T-helper 2 cell (primary cell): ENCODE measurements at places on chromosomes 3 and 15.

DNA sequence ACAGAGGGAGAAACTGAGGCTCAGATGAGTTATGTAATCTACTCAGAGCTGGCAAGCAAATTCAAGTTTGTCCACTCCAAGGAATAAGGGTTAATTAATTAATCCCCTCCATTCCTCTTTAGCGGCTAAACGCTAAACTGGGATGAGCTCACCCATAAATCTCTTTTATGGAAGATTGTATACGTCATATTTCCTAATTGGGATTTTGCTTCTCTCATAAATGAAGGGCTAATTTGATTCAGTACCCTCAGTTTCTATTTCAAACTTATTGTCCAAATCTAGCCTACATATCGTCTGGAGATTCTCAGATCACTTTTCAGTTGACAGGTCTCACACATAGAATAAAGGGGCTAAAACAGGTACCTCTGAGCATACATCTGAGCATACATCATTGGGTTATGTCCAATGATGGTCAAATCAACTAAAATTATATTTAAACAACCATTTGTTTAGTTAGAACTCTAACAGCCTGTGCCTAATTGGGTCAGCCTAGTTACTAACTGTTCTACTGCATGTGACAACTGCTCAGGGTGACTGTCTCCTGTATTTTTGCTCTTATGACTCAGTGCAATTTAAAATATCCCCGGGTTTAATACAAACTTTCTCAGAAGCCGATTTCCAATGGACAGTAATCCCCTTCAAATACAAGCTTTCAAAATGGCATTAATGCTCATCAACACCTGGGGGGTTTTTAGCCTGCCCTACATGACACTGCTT, 57.6 kb upstream of the PLXND1 start:
- DNase-seq: no peak

GRCh38 chr3:54146506-54147239, 24.3 kb downstream of the CACNA2D3 start:
- no peak for DNase-seq

GRCh38 chr3:169356284-169356955, 307.1 kb downstream of the MECOM start:
- DNase-seq: no peak

DNA sequence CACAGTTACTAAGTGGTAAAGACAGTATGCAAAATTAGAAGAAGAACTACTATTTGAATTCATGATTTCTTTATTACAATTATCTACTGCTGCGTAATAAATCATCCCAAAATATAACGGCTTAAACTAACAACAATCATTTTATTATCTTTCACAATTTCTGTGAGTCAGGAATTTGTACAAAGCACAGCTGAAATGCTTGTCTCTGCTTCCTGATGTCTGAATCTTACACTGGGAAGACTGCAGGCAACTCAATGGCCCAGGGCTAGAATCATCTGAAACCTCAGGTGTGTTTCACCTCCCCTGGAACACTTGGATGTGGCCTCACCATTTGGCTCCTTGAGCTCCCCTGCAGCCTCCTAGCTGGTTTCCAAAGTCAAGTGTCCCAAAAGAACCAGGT, 145.1 kb downstream of the MAGI1 start:
- DNase-seq: no peak

GRCh38 chr15:89395461-89395871, 60.8 kb upstream of the POLG start:
- DNase-seq: no peak

DNA sequence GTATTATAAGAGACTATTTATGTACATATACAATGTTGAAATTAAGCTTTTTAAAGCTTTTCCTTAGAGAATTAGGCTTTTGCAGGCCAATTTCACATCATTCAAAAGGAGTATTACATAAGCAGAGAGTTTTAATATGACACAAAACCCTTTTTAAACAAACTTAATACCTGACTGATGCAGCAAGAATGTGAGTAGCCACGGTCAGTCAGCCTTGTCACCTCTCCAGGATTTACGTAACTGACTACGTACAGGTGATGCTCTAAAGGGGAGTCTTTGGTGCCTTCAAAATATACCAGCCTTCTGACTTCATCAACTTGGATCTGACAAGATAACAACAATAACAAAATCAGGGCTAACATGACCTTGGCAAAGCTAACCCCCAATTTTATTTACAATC, 44.2 kb upstream of the IGDCC4 start:
- no peak for DNase-seq

DNA sequence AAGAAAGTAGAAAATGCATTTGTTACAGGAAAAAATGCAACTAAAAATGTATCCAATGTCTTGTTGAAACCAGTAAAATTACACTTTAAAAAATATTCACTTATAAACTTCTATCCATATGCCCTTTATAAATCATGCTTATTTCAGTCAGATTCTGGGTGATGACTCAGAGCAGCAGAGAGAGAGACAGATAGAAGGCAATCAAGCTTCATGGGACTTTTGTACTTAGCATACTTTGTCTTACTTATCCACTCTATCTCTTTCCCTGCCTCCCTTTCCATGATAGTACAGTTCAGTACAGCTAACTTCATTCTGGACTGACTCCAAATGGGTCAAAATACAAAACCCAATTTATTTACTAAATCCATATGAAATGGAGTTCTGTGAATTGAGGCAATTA, 1438.2 kb downstream of the ZPLD1 start:
- no peak for DNase-seq

DNA sequence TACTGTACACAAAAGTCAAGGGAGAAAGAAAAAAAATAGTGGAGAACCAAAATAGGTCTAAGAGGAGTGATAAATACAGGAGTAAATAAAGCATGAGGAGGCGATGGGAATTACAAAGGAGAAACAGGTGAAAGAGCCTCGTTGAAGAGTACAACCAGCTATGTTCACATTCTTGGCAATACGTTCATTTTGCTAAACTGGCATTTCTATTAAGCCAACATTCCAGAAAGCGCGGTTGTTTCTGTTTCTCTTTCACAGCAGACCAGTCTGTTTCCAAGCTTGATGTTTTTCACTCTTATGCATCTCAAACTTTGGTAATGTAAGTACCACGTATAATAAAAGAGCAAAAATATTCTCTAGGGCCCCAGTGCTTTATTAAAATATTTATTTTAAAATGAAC, 74.5 kb downstream of the NSUN3 start:
- DNase-seq: no peak

GRCh38 chr15:90481023-90481422, 48.7 kb upstream of the CRTC3 start:
- no peak for DNase-seq

- peak; percentile 4 for DNase-seq
Observed at GRCh38 chr3:64022451-64023186, 675 bp downstream of the PSMD6 start.

DNA sequence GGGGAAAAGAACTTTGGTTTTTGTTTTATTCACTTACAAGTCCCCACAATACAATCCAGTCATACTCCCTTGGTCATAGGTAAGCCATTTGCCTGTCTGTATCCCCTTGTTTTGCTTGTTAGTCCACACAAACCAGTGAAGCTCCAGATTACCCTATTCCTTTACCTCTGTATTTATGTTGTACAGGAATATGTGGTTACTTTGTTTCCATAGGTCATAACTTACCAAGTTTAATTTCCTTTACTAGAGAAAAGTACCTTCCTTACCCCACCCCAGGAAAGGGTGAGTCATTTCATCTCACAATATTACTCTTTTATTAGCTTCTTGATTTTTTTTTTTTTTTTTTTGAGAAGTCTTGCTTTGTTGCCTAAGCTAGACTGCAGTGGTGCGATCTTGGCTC, 113.4 kb upstream of the LRRFIP2 start:
- DNase-seq: no peak

- DNase-seq: no peak
Observed at GRCh38 chr3:143287403-143287802, 167.8 kb downstream of the CHST2 start.

DNA sequence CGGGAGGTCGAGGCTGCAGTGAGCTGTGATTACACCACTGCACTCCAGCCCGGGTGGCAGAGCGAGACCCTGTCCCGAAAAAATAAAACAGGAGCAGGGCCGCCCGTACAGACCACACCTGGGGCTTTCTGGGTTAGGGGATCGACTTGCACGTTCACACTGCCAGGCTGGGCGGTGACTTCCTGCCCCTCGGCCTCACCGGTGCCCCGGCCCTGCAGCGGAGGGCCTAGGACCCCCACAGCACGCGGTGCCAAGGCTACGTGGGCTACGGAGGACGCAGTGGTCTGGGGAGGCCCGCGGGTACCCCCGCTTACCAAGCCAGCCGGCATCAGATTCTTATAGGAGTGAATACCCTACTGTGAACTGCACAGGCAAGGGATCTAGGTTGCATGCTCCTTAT, 11.6 kb upstream of the TTC14 start:
- no peak for DNase-seq

DNA sequence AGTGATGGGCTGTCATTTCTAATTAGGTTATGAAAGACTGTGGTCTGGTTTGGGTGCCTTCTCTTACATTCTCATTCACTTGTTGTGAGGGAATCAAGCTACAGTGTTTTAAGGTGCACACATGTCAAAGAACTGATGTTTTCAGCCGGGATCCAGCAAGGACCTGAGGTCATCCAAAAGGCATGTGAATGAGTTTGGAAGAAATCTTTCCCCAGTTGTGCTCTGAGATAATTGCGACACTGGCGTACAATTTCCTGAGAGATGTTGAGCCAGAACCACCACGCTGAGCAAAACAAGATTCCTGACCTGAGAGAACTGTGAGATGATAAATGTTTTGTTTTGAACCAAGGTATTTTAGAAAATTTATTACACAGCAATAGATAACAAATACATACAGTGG, 295.3 kb upstream of the SLITRK3 start:
- no peak for DNase-seq

- no peak for DNase-seq
Observed at GRCh38 chr3:109806929-109807328, 469.6 kb upstream of the DPPA4 start.

DNA sequence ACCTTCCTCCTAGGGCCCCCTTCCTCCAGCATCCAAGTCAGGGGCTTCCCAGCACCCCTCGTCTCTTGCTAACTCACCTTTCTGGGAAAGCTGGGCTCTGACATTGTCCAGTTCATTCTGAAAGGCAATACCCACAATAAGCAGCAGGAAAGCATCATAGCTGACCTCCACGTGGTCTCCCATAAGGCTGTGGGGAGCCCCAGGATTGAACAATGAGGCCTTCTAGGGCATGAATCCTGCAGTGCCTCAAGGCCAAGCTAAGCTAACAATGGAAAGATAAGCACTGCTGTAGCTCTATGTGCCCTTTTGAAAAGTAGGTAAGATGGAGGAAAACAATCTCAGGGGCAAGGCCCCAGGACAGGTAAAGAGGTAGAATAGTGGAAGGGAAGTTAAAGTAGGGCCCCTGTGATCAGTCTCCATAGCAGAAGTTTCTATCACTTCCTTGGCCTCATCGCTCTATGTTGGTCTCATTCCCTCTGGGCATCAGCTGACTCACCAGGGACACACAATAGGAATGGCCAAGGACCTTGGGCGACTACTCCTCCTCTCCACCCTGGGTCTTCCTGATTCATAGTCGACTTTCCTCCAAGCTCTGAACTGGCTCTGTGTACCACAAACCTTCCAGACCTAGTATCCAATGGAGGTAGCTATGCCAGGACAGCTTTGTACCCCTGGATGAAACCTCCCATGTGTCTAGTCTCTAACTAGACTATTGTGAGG, 11.7 kb downstream of the TRAIP start:
- no peak for DNase-seq

- peak; percentile 36 for DNase-seq
Observed at GRCh38 chr3:196207833-196208607, 3.2 kb downstream of the ZDHHC19 start.
